ENCODE measurements at places on chromosomes 2 and 18.

GRCh38 chr2:42191285-42192009, 22.3 kb downstream of the EML4 start:
- DNase-seq, result no peak

DNA sequence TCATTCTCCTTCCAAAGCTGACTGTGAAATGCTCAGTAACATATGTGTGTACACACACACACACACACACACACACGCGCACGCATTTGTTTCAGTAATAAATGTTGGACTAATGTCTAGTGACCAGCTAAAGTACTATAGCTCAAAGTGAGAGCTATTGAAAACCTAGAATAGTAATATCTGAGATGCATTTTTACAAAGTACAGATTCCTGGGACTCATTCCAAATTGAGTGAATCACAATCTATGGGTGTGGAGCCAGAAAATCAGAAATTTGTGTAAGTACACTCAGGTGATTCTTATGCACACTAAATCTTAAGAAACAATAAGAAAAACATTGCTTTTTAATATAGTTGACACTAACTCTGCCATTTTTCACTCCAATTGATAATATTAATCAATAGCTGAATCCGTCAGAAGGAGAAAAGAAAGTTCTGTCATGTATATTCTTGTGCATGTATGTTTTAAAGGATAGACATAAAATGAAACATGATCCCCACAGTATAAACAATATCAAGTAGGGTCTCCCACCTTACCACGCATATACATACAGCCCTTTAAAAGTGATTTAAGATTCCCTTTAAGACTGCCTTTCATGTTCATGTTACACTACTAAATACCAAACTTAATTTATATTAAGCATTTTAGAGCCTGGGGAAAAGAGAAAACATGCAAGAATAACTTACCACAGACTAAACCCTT, 123.5 kb downstream of the ATAD2B start:
- no peak for DNase-seq

GRCh38 chr2:64847930-64848329, 141.3 kb upstream of the SLC1A4 start:
- DNase-seq, result no peak

DNA sequence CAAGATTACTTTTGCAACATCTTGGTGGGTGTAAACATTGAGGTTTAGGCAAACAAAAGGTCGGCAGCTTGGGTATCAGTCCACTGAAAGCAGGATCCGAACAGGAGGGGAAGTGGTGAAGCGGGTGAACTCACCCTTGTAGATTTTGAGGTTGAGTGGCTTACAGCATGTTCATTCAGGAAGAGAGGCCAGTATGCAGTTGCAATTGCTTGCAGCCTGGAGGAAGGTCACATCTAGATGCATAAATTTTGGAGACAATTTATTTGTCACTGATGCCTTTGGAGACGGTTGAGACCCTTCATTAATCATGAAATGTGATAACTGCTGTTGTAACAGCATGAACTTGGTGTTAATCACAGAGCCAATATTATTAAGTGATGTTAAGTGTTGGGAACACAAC, 131.1 kb downstream of the LTBP1 start:
- no peak for DNase-seq

- peak; percentile 92 for DNase-seq
These were observed 48.4 kb downstream of the GTF3C3 start for GRCh38 chr2:196750977-196751631.

GRCh38 chr2:231425811-231426703, 30.5 kb downstream of the B3GNT7 start:
- DNase-seq, result no peak

Measured in NCI-H82 (cell line).